ENCODE measurements at places on chromosomes 16 and 17.

DNA sequence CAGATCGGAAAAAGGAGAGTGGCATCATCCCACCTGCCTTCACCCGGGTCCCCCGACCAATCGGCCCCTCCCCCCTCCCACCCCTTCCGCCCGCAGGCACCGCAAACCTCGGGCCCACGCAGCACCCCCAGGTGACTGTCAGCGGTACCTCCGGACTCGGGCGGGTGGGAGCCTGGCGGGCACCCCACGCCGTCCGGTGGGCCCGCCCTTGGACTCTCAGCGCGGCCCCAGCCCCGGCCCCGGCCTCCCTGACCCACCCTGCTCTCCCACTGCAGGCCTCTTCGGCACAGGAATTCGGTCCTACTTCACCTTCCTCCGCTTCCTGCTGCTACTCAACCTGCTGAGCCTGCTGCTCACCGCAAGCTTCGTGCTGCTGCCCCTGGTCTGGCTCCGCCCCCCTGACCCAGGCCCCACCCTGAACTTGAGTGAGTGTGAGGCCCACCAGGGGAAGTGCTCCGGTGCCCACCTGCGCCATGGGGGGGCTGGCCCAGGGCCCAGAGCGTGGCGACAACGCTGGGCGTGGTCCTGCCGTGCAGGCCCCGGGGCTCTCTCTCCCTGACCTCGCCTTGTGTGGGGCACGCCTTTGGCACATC lies 1.6 kb downstream of the TMC8 start:
- peak; percentile 58 for DNase-seq

- DNase-seq = no peak
These were observed 1.8 kb downstream of the CACNB1 start for GRCh38 chr17:39195568-39196160.

DNA sequence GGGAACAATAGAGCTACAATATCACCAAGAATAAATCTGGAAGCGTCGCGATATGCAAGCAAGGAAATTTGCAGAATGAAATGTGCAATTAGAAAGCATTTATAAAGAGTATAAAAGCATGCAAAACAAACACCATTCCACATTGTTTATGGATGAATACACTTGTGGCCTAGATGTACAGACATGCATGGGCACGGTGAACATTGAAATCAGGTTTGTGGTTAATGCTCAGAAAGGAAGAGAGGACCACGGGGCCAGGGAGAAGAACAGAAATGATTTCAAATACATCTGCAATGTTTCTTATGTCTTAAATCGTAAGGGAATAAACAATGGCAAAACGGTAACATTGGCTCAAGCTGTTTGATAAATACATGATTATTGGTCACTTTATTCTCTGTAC lies 235.9 kb downstream of the FOXL1 start:
- DNase-seq = no peak

DNA sequence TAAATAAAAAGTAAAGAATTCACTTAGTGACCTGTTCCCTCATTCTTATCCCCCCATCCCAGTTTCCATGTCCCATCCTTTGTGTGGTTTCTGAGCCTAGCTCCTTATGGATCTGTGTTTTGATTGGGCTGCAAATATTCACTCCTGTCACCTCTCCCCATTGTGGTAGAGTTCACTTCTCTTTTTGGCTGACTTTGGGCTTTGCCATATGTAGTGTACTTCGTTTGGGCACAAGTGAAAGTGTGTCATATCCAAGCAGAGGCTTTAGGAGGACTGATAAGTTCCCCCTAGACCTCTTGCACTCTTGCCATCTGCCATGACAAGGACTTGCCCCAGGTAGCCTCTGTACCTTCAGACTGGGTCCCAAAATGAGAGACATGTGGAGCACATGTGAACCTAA lies 13.0 kb upstream of the DHRS7B start:
- DNase-seq = no peak

DNA sequence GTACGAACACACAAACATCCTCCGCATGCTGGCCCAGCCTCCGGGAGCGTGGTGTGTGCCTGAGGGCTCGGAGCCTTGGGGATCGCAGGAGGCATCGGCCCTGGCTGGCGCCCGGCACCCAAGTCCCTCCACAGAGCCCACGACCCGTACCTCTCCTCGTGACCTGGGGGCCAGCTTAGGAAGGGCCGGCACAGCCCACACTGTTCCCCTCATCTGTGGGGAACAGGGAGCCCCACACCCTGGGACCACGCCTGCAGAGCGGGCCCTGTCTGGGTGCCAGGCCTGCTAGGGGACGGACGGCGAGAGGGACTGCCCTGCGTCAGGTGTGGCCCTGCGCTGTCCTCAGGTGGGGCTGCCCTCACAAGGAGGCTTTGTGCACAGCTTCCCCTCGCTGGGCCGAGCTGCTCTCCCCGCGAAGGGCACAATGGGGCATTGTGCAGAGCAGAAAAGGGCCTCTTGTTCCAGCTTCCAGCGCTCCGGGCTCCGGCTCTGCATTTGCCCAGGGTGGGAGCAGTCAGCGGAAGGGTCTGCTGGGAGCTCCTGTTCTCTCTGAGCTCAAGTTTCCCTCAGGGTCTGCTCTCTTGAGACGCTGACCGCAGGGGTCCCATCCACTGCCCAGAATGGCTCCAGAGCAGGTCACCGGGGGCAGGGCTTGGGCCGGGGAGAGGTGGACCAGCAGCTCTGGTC lies 1.7 kb upstream of the LMF1 start:
- DNase-seq = no peak

GRCh38 chr17:7108560-7108925 lies 6.1 kb downstream of the ASGR2 start:
- no peak for DNase-seq

DNA sequence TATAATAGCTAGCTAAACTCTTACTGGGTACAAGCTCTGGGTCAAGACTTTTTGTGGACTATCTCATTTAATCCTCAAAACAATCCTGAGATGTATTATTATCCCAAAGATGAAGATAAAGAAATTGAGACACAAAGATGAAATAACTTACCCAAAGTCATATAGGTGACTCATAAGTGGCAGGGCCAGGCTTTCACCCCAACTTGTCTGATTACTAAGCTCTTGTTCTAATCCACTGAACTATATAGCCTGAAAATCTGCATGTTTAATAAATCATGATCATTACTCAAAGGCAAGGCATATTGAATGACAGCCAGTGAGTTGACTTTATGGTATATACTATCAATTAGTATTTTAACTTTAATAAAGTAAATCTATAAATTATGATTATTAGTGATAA lies 77.4 kb downstream of the SKAP1 start:
- DNase-seq = no peak

GRCh38 chr17:66466840-66467367 lies 164.5 kb downstream of the PRKCA start:
- no peak for DNase-seq

Data from activated T-helper 1 cell treated with Interleukin-2 at 50 U/mL for 16 hours (primary cell).